Renal pelvis (tissue), 12 donors: ENCODE measurements at places on chromosomes 12 and 14. TPM values are rescaled to one million over a fixed set of nuclear protein-coding genes. Genes with fewer than 3 reads are reported as not detected.

- DNase-seq = no peak
Measured at GRCh38 chr12:14424545-14424944, 59.1 kb downstream of the ATF7IP start.

DNA sequence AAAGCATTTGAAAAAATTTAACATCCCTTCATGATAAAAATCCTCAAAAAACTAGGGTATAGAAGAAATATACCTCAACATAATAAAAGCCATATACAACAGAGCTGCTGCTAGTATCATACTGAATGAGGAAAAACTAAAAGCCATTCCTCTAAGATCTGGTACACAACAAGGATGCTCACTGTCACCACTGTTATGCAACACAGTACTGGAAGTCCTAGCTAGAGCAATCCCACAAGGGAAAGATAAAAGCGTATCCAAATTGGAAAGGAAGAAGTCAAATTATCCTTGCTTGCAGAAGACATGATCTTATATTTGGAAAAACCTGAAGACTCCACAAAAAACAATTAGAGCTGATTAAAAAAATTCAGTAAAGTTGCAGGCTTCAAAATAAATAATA, 114.9 kb downstream of the HELB start:
- no peak for DNase-seq

GRCh38 chr14:20419419-20419818, 6.1 kb upstream of the TEP1 start:
- DNase-seq = no peak

TAS2R10 gene
- polyA plus RNA-seq = 1.6 TPM

NGB gene
- not detected for polyA plus RNA-seq
